ENCODE measurements at places on chromosomes 3 and 15. TPM values are rescaled to one million over a fixed set of nuclear protein-coding genes. Genes with fewer than 3 reads are reported as not detected.
A peak's percentile ranks its signal among the peaks of the same experiment; 100 is the strongest.

Gene SEMA6D
- total RNA-seq, result 3.0 TPM

DNA sequence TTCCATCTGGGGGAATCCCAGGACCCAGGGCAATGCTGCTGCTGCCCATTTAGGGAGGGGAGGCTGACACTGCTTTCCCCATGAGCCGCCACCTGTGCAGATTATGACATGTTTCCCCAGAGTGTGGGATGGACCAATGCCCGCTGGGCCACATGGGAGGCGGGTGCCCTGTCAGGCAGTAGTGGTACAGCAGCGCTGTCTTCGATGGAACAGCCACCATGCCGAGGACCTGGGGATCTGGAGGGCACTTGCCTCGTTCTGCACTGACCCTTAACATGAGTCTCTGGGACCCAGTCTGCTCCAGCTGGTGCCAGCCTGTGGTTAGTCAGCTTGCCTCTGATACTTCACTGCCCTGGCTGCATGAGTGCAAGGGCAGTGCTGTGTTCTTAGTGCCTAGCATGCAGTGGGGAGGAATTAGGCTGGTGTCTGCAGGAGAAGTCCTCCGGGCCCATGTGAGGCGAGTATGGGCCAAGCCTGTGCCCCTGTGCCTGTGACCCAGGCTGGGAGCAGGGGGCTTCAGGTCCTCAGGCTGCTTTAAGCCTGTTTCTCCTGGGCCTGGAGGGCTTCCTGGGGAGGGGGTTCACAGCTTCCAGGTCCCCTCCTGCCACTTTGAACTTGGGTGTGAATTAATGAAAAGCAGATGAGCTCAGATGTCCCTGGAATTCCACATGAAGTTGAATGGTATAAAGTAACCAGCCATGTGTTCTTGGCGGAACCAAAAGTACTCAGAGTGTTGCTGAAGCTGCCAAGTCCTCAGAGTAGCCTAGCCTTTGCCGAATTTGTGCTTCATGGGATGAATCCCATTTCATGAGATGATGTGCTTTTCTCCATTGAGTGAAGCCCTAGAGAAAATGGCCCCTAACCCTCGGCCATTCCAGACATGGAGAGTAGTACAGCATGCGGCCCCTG is 22.9 kb downstream of the KLF13 start:
- no peak for DNase-seq
- no peaks in the 10 kb centered on the region for H3K36me3 ChIP-seq

- H3K4me3 ChIP-seq, result no peak overlapping the region
- H3K27ac ChIP-seq, result no peak overlapping the region
- no peak for DNase-seq
- H3K4me1 ChIP-seq, result no peaks in the 10 kb centered on the region
Measured at GRCh38 chr3:132509096-132509495, 88.0 kb upstream of the ACKR4 start.

- H3K4me3 ChIP-seq, result no peak overlapping the region
- no peaks in the 10 kb centered on the region for H3K36me3 ChIP-seq
- H3K27me3 ChIP-seq, result no peaks in the 10 kb centered on the region
- no peak overlapping the region for H3K27ac ChIP-seq
- H3K4me1 ChIP-seq, result no peaks in the 10 kb centered on the region
Measured at GRCh38 chr3:102614021-102614569, 179.3 kb downstream of the ZPLD1 start.

DNA sequence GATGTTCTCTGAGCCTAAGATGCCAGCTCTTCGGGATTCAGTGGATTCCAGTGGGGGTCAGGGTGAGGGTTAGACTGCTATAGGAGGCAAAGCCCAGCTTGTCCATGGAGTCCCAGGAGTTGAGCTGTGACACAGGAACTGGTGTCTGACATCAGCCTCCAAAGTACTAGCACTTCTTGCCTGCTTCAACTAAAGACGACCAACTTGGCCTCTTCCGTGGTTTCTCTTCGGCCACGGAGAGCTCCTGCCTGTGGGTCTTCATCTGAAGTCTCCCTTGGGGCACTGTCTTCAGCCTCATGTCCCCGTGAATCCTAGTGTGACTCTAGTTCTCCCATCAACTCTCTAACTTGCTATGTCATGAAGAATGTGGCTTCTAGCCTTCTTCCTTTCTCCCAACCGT is 12.8 kb upstream of the ACAN start:
- H3K4me1 ChIP-seq, result no peaks in the 10 kb centered on the region
- no peak for DNase-seq
- no peak overlapping the region for H3K27ac ChIP-seq
- no peaks in the 10 kb centered on the region for H3K27me3 ChIP-seq

DNA sequence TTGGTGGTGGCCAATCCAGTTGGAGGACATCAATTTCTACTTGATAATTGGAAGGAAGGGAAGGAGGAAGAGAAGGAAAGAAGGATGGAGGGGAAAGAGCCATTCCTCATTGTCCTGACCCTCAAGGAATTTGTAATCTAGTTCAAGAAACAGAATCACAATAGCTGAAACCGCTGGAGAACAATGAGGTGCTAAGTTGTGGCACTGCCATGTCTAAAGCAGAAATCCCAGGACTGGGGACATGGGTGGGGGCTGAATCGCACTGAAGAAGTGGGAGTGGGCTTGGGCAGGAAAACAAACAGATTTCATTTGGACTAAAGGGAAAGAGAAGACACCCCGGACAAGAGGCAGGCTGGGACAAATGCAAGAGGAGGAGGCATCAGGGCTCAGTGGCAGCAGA is 183.6 kb downstream of the UACA start:
- H3K36me3 ChIP-seq, result no peaks in the 10 kb centered on the region
- H3K27ac ChIP-seq, result no peak overlapping the region
- no peaks in the 10 kb centered on the region for H3K27me3 ChIP-seq
- no peak for DNase-seq
- H3K4me1 ChIP-seq, result no peaks in the 10 kb centered on the region

DNA sequence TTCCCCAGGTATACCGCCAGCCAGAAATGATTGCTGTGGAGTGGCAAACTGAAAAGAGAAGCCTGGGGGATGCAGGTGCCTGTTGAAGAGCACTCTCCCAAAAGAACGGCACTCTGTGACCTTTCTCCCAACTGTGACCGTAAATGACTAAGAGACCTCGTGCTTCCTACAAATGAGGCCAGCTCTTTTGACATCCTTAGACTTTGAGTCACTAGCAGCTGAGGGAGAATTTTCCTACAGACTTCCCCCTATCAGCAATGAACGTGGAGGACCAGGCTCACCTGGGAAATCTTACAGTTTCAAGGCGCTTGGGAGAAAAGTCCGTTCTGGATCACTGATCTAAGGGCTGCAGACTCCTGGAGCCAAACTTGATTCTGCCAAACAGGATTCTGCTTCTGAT is 8.6 kb downstream of the AQP9 start:
- no peaks in the 10 kb centered on the region for H3K27me3 ChIP-seq
- no peaks in the 10 kb centered on the region for H3K36me3 ChIP-seq
- DNase-seq, result no peak
- H3K4me3 ChIP-seq, result no peak overlapping the region
- no peak overlapping the region for H3K27ac ChIP-seq

GRCh38 chr3:127788451-127788909 is 33.8 kb downstream of the MGLL start:
- H3K4me3 ChIP-seq, result no peak overlapping the region
- no peaks in the 10 kb centered on the region for H3K4me1 ChIP-seq
- H3K27me3 ChIP-seq, result no peaks in the 10 kb centered on the region

Gene BTLA
- total RNA-seq, result 1.5 TPM

DNA sequence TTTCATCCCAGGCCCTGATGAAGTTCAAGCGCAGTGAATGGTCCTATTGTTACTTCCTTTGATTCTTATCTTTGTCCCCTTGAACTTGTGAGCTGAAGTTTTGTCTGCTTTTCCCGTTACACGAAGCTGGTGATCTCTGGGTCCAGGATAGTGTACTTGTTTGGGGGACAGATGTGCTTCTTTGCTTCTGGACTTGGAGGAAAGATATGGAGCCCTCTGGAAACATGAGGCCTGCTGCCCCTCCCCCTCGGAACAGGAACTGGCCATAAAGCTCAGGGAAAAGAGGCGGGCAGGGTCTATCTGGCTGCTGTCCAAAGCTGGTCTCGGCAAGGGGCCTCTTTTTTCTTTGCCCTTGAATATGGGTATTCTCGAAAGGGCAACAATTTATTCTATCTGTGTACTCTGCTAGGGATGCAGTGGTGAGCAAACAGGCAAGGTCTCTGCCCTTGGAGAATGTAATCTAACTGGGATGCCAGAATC is 47.6 kb downstream of the IDH2 start:
- H3K4me3 ChIP-seq, result no peak overlapping the region
- no peaks in the 10 kb centered on the region for H3K27me3 ChIP-seq
- H3K36me3 ChIP-seq, result no peaks in the 10 kb centered on the region
- H3K4me1 ChIP-seq, result no peaks in the 10 kb centered on the region
- H3K27ac ChIP-seq, result no peak overlapping the region
- DNase-seq, result no peak

Gene LTF
- total RNA-seq, result 78.7 TPM

- H3K27ac ChIP-seq, result no peak overlapping the region
- no peak for DNase-seq
Measured at GRCh38 chr3:15460891-15461531, 33.6 kb downstream of the EAF1 start.

Gene GOLGA8S
- not detected for total RNA-seq

Gene CD200
- total RNA-seq, result 4.8 TPM

- H3K36me3 ChIP-seq, result no peaks in the 10 kb centered on the region
- H3K4me3 ChIP-seq, result no peak overlapping the region
- no peaks in the 10 kb centered on the region for H3K4me1 ChIP-seq
- H3K27ac ChIP-seq, result no peak overlapping the region
- no peaks in the 10 kb centered on the region for H3K27me3 ChIP-seq
Measured at GRCh38 chr15:80260551-80260950, 8.5 kb upstream of the CTXND1 start.

Gene STAC
- 5.6 TPM for total RNA-seq

DNA sequence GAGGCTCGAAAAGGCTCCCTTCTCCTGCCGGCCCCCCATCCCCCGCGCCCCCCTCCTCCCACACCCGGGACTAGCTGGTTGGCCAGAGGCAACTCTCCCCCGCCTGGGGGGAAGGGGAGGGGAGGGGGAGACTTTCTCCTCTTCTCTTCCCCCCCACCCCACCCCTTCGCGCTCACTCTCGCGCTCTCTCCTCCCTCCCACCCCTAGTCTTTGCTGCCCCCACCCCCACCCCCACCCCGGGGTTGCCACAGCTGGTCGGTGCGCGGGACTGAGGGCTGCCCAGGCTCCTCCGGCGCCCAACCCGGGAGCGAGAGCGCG is 710 bp downstream of the MECOM start:
- peak overlapping the region; percentile 66 for H3K4me3 ChIP-seq
- peaks cover 4% of the 10 kb centered on the region for H3K4me1 ChIP-seq
- H3K36me3 ChIP-seq, result no peaks in the 10 kb centered on the region
- peak overlapping the region; percentile 68 for H3K27ac ChIP-seq

Gene ZNF774
- 4.6 TPM for total RNA-seq

DNA sequence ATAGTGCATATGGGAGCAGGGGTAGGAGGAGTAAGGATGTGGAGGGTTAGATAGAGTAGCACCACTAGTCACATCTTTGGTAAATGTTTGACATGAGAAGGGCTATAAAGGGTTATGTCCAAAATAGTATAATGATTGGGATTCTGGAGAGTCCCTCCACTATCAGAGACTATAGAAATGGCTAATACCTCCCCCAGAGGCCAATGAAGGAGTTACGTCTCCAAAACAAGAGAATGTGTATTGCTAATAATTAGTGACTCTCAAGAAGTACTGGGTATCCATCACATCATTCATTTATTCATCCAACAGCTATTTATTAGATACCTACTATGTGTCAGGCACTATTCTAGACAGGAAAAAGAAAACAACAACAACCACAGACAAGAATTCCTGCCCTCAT is 203.7 kb upstream of the UMPS start:
- H3K4me1 ChIP-seq, result no peaks in the 10 kb centered on the region
- no peak overlapping the region for H3K4me3 ChIP-seq
- no peaks in the 10 kb centered on the region for H3K36me3 ChIP-seq
- H3K27me3 ChIP-seq, result no peaks in the 10 kb centered on the region
- H3K27ac ChIP-seq, result no peak overlapping the region

GRCh38 chr3:16079519-16079918 is 95.0 kb upstream of the GALNT15 start:
- no peaks in the 10 kb centered on the region for H3K36me3 ChIP-seq
- no peak overlapping the region for H3K27ac ChIP-seq
- DNase-seq, result no peak
- no peaks in the 10 kb centered on the region for H3K27me3 ChIP-seq
- H3K4me3 ChIP-seq, result no peak overlapping the region

GRCh38 chr3:23867838-23868237 is 49.0 kb downstream of the NKIRAS1 start:
- no peaks in the 10 kb centered on the region for H3K36me3 ChIP-seq
- H3K27ac ChIP-seq, result no peak overlapping the region
- no peak for DNase-seq

Gene GATA2
- total RNA-seq, result 14.4 TPM

DNA sequence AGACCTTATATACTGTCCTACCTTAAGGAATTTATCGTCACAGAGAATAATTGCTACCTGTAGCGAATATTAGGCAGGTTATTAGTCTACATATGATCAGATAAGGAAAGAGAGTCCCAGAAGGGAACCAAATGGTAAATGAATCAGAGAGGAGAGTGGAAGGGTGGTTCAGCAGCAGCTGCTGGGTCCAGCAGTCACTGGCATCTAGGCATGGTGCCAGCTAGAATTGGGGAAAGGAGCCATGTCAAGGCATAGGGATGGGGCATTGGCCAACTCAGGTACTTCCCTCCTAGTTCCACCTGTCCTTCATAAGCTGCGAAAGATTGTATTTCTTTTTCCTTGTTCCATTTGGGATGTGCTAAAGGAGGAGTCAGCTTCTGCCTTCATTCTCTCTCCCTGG is 23.4 kb downstream of the HACD3 start:
- H3K4me1 ChIP-seq, result no peaks in the 10 kb centered on the region
- no peak overlapping the region for H3K27ac ChIP-seq
- no peak overlapping the region for H3K4me3 ChIP-seq
- no peaks in the 10 kb centered on the region for H3K27me3 ChIP-seq
- no peak for DNase-seq
- no peaks in the 10 kb centered on the region for H3K36me3 ChIP-seq
